GM12865 (cell line): ENCODE measurements at places on chromosomes 7 and 10.

- DNase-seq = no peak
These were observed 274.2 kb downstream of the DPP6 start for GRCh38 chr7:154326421-154326820.

GRCh38 chr7:3029138-3029537 lies 14.5 kb downstream of the CARD11 start:
- no peak for DNase-seq

GRCh38 chr7:66535414-66536329 lies 93.0 kb upstream of the KCTD7 start:
- DNase-seq = no peak

- DNase-seq = no peak
These were observed 33.3 kb downstream of the ENO4 start for GRCh38 chr10:116882639-116883038.

DNA sequence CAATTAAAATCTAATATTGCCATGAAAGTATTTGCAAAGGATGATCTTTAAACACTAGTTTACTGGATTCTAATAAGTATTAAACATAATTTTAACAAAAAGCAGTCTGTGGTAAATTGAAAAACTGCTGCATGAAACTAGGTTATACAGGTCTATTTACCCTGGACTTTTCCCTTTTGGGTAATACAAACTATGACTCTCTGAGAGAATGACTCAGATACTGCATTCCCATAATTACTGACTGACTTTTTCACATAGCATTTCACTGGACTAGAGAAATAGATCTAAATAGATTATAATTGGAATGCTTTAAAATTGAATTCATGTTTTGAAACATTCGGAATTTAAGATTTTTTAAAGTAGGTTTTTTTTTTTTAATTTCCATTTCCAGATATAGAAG lies 395.7 kb downstream of the THSD7A start:
- DNase-seq = no peak

GRCh38 chr7:114365791-114366190 lies 48.8 kb upstream of the FOXP2 start:
- no peak for DNase-seq

DNA sequence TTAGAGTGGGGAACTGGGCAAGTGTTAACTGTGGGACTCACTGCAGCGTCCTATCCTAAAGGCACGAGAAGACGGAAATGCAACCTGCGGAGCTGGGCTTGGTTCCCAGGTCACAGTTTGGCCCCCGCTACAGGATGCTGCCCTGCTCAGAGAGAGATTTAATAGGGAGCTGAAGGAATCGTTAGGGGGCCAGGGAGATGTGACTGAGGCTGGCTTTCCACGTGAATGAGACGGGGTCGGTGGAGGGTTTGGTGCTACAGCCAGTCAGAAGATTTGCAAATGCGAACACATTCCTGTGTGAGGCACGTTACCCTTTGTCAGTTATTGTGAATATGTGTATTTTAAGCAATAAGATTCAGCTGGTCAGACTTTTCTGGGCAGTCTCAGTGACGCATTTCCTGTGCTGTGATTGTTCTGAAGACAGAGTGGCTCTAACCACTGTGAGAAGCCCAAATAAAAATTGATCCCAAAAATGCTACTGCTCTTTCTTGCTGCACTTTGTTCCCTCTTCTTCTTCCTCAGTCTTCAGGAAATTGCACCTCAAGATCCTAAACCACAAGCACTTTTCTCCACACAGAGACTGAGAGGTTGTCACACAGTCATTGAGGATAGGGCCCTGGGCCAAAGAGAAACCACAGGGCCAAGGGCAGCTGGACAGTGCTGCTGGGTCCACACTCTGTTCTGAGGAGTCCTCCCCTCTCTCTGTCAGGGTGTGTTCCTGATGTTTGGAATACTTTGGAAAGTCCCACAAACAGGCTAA lies 21.2 kb downstream of the CYP17A1 start:
- DNase-seq = no peak

DNA sequence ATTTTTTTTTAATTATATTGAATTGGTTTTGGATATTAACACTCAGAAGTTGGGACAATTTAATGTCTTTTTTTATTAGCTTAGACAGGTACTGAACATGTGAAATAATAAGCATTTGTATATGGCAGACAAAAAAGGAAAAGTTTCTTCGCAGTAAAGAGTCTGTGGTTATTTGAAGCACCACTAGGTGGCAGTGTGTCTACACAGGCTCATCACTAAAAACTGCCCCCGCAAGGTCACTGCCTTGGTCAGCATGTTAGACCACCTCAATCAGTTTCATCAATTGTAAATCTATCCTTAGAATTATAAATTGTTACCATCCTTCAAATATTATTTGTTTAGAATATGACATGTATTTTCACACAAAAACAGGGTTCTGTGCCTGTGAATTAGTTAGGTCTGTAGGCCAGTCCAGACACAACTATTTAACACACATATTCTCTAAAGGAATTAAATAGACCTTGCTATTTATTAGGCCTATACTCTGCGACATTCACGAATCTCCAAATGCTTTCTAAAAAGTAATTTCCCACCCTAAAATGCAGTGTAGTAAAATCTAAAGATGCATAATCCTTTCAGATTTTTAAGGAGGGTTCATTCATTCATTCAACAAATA lies 17.0 kb downstream of the PNLIPRP3 start:
- peak; percentile 42 for DNase-seq

DNA sequence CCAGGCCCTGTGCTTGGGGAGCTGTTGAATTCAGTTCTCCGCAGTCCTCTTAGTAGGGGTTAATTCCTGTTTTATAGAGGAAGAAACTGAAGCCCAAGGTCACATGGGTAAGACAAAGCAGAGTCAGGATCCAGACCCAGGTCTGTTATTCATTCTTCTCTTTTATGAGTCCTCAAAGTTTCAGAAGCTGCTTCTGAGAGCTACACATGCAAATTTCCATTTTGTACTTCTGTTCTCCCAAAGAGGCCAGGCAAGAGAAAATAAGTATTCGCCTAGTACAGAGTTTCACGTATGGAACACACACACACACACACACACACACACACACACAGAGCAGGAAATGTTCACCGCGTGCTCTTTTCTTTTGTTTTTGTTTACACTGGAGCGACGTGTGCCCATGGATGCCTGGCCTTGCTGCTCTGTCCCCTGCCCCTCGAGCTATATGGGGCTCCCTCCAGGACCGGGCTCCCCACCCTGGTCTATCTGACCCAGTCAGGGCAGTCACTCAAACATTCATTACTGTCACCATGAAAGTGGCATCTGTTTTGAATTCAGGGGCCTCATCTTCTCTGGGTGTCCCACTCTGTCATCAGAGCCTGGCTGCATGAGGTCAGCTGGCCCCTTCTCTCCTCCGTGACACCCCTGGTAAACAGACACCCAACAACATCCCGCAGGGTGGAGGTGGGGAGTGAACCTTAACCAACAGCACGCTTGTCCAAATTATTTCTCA lies 84.4 kb downstream of the TNS3 start:
- DNase-seq = peak; percentile 84
